ENCODE measurements at places on chromosomes 5 and 9. TPM values are rescaled to one million over a fixed set of nuclear protein-coding genes. Genes with fewer than 3 reads are reported as not detected.

The ALG2 gene
- 28.1 TPM for total RNA-seq

The CARD6 gene
- total RNA-seq: 27.0 TPM

The PCDHB12 gene
- total RNA-seq: 1.4 TPM

- no peak for DNase-seq
These were observed 71.3 kb upstream of the RAPGEF6 start for GRCh38 chr5:131706281-131706680.

GRCh38 chr9:18579536-18579935 is 105.6 kb downstream of the ADAMTSL1 start:
- DNase-seq: no peak

GRCh38 chr5:171409164-171410136 is 10.0 kb upstream of the FGF18 start:
- no peak for DNase-seq

DNA sequence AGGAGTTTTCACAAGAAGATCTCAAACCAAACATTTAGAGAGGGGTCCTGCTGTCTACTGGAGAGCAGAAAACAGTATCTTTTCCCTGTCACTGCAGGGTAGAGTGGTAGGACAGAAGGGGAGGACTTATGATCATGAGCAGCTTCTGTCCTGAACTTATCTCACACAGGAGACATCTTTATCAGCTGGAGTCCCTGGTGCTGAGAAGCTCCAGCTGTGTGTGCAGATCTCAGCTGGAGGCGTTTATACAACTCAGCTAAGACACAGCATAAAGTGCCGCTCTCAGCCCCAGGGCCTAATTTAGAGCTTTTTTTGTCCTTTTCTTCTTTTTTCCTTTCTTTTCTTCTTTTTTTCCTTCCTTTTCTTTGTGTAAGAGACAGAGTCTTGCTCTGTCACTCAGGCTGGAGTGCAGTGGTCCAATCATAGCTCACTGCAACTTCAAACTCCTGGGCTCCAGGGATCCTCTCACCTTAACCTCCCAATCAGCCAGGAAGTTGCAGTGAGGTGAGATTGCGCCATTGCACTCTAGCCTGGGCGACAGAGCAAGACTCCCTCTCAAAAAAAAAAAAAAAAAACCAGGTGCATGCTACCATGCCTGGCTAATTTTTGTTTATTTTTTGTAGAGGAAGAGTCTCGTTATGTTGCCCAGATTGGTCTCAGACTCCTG is 31.9 kb downstream of the CCDC125 start:
- DNase-seq: no peak
